ENCODE measurements at places on chromosomes 2 and 18. TPM values are rescaled to one million over a fixed set of nuclear protein-coding genes. Genes with fewer than 3 reads are reported as not detected.

DNA sequence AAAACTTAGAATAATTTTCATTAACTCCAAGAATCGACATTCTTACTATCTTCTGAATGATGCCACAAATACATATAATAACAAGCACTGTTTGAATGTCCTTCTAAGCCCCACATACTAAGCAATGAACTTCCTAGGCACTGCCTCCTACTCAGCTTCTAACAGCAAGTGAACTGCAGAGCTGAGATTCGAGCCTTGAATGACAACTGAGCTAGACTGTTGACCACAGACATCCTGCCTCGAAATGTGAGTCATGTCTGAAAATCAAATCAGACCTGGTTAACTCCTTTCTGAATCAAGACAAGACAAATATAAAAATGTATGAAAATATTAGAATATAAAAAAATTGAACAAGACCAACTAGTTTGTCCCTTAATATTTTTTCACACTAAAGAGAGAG lies 108.1 kb downstream of the MYT1L start:
- no peak for DNase-seq

DNA sequence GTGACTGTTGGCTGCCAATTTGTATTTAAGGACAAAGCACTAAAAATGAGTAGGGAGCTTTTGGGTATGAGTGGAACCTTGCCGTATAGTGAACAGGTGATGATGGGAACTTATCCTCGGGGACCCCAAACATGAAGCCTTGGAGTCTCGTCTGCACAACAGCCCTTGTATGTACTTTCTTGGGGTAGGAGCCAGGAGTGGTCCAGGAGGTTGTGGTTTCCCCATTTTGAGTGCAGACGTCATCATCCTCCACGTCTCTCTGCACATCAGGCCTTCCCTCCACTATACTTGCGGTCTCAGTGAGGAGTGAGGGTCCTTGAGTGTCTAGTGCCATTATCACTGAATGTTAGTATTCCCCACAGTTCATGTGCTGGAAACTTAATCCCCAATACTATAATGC lies 101.5 kb upstream of the HS6ST1 start:
- no peak for DNase-seq

DNA sequence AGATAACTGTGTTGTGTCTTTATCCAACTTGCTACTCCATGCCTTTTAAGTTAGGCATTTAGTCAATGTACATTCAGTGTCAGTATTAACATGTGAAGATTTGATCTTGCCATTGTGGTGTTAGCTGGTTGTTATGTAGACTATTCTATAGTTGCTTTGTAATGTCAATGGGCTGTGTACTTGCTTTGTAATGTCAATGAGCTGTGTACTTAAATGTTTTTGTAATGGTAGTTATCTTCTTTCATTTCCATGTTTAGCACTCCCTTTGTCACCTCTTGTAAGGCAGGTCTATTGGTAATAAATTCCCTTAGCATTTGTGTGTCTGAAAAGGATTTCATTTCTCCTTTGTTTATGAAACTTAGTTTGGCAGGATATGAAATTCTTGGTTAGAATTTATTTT lies 53.4 kb downstream of the MC4R start:
- DNase-seq: no peak

The ZBTB14 gene
- total RNA-seq: 47.9 TPM

- DNase-seq: no peak
Observed at GRCh38 chr2:195672674-195673073, 15.6 kb downstream of the SLC39A10 start.

GRCh38 chr2:960061-960736 lies 9.6 kb downstream of the SNTG2 start:
- DNase-seq: no peak

- DNase-seq: no peak
Observed at GRCh38 chr2:17661460-17661859, 92.2 kb downstream of the SMC6 start.

The PDE1A gene
- not detected for total RNA-seq

The C1QL2 gene
- total RNA-seq: not detected

Measured in CD4-positive, alpha-beta memory T cell (primary cell).